Left lung (tissue), 14 donors: ENCODE measurements at places on chromosomes 1 and 21. TPM values are rescaled to one million over a fixed set of nuclear protein-coding genes. Genes with fewer than 3 reads are reported as not detected.
A peak's percentile ranks its signal among the peaks of the same experiment; 100 is the strongest.

- H3K36me3 ChIP-seq = no peaks in the 10 kb centered on the region
- no peak for DNase-seq
- H3K4me1 ChIP-seq = peaks cover 25% of the 10 kb centered on the region
- no peaks in the 10 kb centered on the region for H3K27me3 ChIP-seq
These were observed 14.3 kb upstream of the MED18 start for GRCh38 chr1:28314547-28314941.

DNA sequence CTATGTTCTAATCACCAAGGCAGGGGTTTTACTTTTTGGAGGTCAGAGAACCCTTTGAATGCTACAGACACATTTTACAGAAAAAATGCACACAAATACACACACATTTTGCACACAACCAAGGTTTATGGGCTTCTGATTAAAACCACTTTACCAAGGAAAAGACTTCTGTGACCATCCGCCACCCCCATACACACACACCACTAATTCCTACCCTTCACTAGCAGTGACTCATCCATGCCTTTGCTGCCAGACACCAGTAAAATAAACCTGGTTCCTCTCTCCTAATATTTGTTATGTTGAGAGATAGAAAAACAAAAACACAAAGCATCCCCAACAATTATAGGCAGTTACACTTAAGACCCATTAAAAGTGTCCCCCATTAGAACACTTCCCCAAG, 12.9 kb downstream of the PIGM start:
- H3K27me3 ChIP-seq = no peaks in the 10 kb centered on the region
- H3K27ac ChIP-seq = no peak overlapping the region
- H3K36me3 ChIP-seq = no peaks in the 10 kb centered on the region

The MROH9 gene
- total RNA-seq = not detected

- no peaks in the 10 kb centered on the region for H3K27me3 ChIP-seq
- no peak overlapping the region for H3K27ac ChIP-seq
- H3K4me3 ChIP-seq = no peak overlapping the region
- DNase-seq = no peak
- H3K36me3 ChIP-seq = no peaks in the 10 kb centered on the region
These were observed 480.0 kb downstream of the PTPRU start for GRCh38 chr1:29716306-29716705.

The FAM3B gene
- total RNA-seq = 7.9 TPM

The RHBG gene
- not detected for total RNA-seq

DNA sequence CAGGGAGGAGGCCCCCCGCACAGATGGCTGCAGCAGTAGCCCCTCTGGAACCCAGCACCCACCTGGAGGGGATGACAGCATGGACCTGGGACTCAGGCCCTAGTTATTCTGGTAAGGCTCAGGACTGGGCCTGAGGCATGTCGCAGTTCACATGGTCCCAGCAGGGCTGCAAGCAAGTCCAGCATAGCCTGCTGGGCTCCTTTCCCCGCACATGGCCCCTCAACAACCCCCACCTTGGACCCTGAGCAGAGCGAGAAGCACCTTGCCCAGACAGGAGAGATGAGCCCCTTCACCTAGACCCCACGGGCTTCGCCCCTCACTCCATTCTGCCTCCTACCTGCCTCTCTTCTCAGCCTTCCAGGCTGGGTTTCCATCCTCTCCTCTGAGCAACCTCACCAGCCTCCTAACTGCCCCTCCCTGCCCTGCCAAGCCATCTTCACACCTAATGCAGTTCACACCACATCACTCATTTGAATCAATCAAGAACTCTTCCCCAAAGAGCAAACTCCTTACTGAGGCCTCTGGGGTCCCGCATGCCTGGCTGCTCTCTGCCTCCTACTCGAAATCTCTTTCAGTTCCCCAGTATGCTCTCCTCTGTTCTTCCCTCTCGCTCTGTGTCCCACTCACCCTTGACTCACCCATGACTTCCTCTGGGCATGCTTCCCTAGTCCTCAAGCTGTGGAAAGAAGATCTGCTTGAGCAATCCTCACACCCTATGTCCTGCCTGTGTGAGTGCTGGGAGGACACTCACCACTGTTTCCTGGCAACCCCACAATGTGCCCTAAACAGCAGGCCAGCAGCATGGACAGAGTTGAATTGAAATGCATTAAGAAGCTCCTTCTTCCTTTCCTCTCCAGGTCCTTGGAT, 9.4 kb upstream of the THEMIS2 start:
- peak overlapping the region; percentile 79 for H3K27ac ChIP-seq
- no peaks in the 10 kb centered on the region for H3K36me3 ChIP-seq
- peaks cover 64% of the 10 kb centered on the region for H3K4me1 ChIP-seq
- peak overlapping the region; percentile 27 for H3K4me3 ChIP-seq
- peak; percentile 85 for DNase-seq
- H3K27me3 ChIP-seq = no peaks in the 10 kb centered on the region

The SPRR2G gene
- total RNA-seq = not detected

GRCh38 chr1:44523593-44524591, 118.8 kb downstream of the RNF220 start:
- peaks cover 7% of the 10 kb centered on the region for H3K27me3 ChIP-seq
- no peak overlapping the region for H3K27ac ChIP-seq
- no peaks in the 10 kb centered on the region for H3K36me3 ChIP-seq
- no peak overlapping the region for H3K4me3 ChIP-seq
- no peak for DNase-seq

DNA sequence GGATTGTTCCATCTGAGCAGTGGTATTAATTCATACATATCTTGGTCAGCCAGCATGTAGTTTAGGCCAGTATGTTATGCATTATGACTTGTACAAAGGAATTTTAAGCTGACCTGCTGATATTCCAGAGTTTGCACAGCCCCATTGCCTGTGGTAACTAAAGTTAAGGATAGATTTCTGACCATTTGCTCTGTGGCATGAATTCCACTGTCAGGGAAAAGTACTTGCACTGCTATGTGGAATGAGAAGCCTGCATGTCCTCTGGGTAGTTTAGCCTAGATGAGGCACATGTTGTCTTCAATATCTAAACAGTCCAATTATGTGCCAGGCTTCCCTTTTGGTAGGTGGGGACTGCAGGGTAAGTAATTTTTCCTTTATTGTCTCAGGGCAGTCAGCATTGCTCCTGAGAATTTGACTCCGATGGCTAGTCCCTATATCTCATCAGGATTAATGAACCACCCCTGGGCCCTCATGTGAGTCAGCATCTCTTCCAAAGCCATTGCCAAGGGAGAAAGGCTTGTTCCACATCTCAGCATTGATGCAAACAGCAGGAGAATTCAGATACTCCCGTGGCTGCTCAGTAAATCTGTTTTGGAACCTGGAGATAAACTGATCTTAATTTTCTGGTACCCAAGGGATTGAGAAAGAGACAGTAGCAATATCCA, 30.2 kb downstream of the NEK7 start:
- H3K27ac ChIP-seq = no peak overlapping the region

DNA sequence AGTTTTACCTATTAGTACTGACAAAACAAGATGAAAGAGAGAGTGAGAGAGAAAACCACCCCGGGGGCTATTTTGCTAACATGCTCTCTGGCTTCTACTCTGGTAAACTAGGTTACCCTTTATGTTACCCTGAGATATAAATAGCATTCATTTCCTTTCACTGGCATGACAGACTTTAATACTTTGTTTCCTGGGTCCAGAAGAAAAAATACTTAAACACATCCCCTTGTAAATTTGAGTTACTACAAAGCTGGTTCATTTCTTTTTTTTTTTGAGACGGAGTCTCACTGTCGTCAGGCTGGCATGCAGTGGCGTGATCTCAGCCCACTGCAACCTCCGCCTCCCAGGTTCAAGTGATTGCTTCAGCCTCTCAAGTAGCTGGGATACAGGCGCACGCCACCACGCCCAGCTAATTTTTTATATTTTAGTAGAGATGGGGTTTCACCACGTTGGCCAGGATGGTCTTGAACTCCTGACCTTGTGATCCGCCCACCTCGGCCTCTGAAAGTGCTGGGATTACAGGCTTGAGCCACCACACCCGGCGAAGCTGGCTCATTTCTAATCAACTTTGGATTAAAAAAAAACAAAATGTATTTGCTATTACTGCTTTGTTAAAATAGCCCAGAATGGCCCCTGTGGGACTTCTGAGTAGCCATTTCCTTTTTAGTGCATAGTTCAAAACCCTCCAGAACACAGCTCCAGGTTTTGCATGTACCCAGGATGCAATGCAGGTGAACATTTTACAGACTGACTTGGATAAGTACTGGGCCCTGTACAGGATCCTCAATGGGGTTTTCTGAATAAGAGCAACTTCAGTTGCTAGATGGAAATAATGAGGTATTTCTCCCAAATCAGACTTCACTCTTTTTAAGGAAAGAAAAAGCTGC, 20.6 kb downstream of the INPP5B start:
- H3K27ac ChIP-seq = no peak overlapping the region
- H3K4me1 ChIP-seq = peaks cover 69% of the 10 kb centered on the region
- H3K27me3 ChIP-seq = no peaks in the 10 kb centered on the region

DNA sequence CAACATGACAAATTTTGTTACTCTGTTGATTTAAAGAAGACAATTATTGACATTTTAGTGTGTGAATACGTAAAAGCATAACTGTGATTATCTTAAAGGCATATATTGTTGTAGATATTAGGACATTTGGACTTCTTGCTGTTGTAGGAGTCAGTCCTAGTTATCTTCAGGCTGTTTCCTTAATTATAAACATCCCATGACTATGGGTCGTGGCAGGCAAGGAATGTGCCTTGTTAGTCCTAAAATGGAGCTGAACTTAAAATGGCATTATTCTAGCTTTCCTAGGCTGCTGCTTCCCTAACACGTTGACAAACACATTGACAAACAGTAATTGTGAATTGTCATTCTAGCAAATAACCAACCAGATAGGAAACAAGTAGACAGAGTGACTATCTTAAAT, 4.4 kb upstream of the MPZL1 start:
- no peak overlapping the region for H3K27ac ChIP-seq
- H3K4me1 ChIP-seq = peaks cover 45% of the 10 kb centered on the region
- DNase-seq = no peak
- no peak overlapping the region for H3K4me3 ChIP-seq
- no peaks in the 10 kb centered on the region for H3K36me3 ChIP-seq
- no peaks in the 10 kb centered on the region for H3K27me3 ChIP-seq

GRCh38 chr21:23131177-23131576, 2133.0 kb downstream of the NCAM2 start:
- no peak for DNase-seq
- H3K4me3 ChIP-seq = no peak overlapping the region
- H3K27me3 ChIP-seq = no peaks in the 10 kb centered on the region

DNA sequence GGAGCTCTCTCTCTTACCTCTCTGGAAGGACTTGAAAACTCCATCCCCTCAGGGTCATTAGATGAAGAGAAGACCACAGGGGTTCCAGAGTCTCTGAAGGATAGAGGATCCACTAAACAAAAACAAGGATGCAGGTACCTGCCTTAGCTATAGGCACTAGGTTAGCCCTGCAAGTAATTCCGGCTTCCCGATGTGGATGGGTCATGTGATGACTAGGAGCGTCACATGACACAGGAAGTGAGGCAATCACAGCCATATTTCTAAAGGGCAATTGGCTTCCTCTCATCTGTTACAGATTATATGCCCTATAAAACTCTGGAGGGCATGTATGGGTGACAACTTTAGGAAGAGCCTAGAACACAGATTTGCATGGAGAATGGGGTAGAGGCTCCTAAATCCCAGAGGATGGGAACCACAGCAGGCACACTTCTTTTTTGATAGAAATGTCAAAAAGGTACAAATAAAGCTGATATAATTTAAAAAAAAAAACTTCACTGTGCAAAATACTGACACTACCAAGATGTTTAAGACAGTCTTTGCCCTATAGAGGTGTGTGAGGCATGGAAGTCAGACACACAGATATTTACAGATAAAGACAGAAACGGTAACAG, 14.1 kb downstream of the ENTREP3 start:
- DNase-seq = no peak
- H3K36me3 ChIP-seq = no peaks in the 10 kb centered on the region
- no peak overlapping the region for H3K27ac ChIP-seq
- no peaks in the 10 kb centered on the region for H3K27me3 ChIP-seq
- peak overlapping the region; percentile 30 for H3K4me3 ChIP-seq

The AIRE gene
- total RNA-seq = not detected

DNA sequence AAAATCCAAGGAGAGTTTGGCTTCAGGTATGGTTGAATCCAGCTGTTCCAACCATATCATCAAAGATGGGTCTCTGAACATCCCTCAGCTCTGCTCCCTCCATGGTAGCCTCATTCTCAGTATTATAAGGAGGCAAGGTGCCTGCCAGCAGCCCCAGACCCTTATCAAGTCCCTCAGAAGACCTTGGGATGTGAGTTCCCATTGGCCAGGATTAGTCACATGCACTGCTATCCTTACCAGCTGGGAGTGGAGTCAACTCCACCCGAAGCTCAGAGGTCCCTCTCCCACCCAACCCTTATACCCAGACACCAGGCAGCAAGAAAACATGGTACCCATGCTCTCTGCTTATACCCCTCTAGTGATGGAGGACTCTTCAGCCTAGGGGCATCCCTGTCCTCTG, 153.7 kb upstream of the ZBTB40 start:
- peaks cover 40% of the 10 kb centered on the region for H3K27me3 ChIP-seq
- H3K4me1 ChIP-seq = no peaks in the 10 kb centered on the region
- H3K4me3 ChIP-seq = no peak overlapping the region
- H3K27ac ChIP-seq = no peak overlapping the region
- no peak for DNase-seq
- no peaks in the 10 kb centered on the region for H3K36me3 ChIP-seq

- no peak overlapping the region for H3K4me3 ChIP-seq
- no peak overlapping the region for H3K27ac ChIP-seq
- no peak for DNase-seq
- H3K27me3 ChIP-seq = no peaks in the 10 kb centered on the region
- H3K4me1 ChIP-seq = no peaks in the 10 kb centered on the region
- no peaks in the 10 kb centered on the region for H3K36me3 ChIP-seq
These were observed 75.5 kb upstream of the PDC start for GRCh38 chr1:186536273-186536890.
